ACHN (cell line): ENCODE measurements at places on chromosomes 7 and 10.
A peak's percentile ranks its signal among the peaks of the same experiment; 100 is the strongest.

DNA sequence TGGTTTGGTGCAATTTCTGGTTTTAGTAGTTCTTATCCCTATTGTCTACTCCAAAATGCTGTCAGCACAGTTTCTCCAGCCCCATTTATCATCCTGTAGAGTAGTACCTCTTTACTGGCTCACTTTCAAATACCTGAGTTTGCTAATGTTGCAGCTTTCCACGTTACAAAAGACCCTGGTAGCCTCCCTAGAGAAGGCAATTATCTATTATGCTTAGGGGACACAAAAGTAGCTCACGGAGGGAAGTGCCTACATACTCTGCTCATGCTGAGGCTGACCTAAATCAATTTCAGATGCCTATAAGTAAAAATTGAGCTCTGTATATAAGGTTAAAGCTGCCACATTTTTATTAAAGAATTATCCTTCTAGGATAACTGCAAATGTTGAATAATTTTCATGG lies 603.6 kb downstream of the CNTNAP2 start:
- no peak for DNase-seq

DNA sequence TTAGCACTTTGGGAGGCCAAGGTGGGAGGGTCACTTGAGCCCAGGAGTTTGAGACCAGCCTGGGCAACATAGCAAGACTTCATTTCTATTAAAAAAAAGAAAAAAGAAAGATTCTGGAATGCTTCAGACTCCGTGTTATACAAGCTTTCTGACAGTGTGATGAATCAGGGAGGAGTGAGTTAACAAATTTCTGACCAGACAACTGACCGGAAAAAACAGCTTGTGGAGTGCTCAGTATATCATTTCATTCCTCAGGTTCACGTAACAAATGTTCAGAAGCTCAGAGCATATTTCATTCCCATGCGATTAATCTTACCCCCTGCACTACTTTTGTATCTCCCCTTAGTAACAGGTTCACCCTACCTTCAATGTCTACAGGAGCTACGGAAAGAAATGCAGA lies 28.6 kb upstream of the TNPO3 start:
- no peak for DNase-seq

DNA sequence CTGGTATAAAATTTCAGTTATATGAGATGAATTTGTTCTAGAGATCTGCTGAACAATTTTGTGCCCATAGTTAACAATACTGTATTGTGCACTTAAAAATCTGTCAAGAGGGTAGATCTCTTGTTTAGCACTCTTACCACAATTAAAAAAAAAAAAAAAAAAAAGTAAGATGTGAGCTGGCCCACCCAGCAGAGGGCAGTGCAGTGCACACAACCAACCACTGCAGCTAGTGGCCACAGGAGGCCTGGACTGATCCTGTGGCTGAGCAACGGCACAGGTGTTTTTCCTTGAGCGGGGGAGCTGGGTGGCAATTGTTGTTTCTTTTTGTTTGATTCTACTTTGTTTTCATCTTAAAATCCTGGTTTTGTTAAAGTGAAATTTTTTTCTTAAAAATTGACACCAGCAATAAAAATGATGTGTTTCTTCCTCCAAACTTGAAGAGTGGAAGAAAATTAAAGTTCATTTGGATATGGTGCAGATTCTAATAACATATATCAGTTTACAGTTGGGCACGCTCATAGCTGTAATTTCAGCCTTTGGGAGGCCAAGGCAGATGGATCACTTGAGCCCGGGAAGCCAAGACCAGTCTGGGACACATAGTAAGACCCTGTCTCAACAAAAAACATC lies 171.1 kb upstream of the TBX20 start:
- DNase-seq: peak; percentile 75

DNA sequence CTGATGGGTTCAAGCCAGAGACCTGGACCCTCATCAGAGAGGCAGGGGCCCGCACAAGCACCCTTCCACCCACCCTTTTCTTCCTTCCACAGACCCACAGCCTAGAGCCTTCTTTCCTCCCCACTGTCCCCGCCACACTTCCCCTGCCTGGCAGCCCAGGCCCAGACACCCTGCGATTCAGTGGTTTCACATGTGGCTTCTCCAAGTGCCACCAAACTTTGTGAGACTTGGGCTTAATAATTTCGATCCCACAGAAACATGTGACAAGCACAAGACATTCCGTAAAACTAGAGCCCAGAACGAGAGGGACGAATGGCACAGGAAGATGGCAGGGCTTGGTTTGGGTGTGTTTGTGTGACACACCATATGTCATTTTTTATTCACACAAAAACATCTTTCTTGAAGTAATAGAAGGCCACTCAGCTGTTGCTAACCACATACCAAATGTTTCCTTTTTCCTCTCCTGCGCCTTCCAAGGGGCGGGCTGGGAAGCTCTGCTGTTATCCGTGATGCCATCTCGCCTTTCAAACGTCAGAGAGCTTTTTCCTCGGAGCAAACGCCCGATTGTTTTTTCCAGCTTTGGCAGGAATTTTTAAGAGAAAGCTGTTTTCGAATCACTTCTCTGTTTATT lies 162.9 kb downstream of the GRK5 start:
- DNase-seq: no peak
